ENCODE measurements at places on chromosomes 5 and 9.

GRCh38 chr5:65771266-65771665 is 49.3 kb downstream of the NLN start:
- DNase-seq, result no peak

- DNase-seq, result no peak
Observed at GRCh38 chr5:126878085-126878484, 101.1 kb downstream of the LMNB1 start.

DNA sequence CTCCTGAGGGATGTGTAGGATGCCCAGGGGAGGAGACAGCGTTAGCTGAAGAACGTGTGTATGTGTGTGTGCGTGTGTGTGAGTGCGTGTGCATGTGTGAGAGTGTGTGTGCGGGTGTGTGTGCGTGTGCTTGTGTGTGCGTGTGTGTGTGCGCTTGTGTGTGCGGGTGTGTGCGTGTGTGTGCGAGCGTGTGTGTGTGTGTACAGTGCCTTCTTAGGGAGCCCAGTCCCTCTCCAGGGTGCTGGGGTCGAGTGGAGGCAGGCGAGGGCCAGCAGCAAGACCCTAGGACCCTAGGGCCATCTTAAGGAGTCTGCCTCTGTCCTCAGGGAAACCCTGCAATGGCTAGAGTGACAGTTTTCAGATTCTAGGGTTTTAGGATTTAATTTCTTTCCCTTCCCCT is 26.0 kb upstream of the STXBP1 start:
- no peak for DNase-seq

GRCh38 chr9:38361473-38361850 is 31.0 kb upstream of the ALDH1B1 start:
- DNase-seq, result no peak

DNA sequence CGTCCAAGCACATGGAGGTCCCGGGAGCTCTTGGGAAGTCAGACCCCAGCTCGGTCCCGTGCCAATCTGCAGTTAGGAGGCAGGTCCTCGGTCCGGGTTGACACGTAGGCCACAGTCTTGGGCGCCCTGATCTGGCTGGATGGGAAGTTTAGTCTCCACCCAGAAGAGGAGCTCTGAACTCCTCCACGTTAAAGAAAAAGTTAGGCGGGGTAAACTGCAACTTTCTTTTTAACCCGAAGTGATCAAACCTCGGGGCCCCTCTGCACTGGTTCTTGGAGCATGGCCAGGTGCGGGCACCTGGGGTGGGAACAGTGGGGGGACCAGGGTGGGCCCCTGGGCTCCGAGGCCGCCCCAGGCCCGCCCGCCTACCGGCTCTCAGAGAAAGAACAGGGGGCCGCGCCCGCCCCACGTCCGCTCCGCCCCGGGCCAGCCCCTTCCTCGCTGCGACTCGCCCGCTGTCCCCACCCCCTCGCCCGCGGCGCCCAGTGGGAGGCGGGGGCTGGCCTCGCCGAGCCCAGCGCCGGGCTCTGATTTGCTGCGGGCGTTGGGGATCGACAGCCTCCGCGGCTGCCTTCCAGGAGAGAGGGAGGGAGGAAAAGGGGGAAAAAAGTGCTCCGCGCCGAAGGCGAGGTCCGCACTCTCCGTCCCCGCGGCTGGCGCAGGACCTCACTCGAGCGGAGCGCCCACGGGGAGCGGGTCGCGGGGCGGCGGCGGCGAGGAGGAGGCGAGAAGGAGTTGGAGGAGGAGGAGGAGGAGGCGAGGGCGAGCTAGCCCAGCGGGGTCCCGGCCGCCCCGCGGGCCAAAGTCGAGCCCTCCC is at the start of gene COL5A1:
COL5A1 (plus strand) TSS at position 631 of the 817 bp plus-strand sequence. CDS start 385 bp downstream, outside the sequence.
- DNase-seq, result peak; percentile 45

DNA sequence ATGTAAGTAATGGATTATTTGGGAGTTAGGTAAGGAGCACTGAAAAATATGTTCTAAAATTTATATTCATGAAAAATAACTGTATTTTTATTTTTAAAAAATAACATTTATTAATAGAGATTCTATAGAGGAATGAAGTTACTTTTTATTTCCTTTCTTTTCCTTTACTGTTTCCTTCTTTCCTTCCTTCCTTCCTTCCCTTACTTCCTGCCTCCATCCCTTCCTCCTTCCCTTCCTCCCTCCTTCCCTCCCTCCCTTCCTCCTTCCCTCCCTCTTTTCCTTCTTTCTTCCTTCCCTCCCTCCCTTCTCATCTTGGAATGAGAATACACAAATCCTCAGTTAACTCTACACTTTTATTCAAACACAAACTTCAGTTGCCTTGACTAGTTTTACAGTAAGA is 560.1 kb downstream of the RAB3C start:
- DNase-seq, result no peak

- DNase-seq, result no peak
Observed at GRCh38 chr9:111992523-111992922, 95.9 kb downstream of the UGCG start.

- DNase-seq, result no peak
Observed at GRCh38 chr5:59036274-59036961, 453.5 kb downstream of the RAB3C start.

- DNase-seq, result no peak
Observed at GRCh38 chr5:80284720-80285119, 28.9 kb upstream of the SERINC5 start.

- no peak for DNase-seq
Observed at GRCh38 chr5:66932457-66932856, 264.1 kb downstream of the CD180 start.

GRCh38 chr5:57749396-57749795 is 266.8 kb upstream of the ACTBL2 start:
- no peak for DNase-seq

DNA sequence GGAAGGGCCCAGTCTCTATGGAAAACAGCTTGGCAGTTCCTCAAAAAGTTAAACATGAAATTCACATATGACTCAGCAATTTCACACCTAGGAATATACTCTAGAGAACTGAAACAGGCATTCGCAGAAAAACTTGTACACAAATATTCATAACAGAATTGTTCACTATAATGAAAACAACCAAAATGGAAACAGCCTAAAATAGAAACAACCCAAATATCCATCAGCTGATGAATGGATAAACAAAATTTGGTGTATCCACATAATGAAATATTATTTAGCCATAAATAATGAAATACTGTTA is 4.8 kb upstream of the GPR150 start:
- DNase-seq, result no peak

- DNase-seq, result no peak
Observed at GRCh38 chr5:154813736-154814135, 36.7 kb downstream of the FAXDC2 start.

GRCh38 chr5:87674235-87674634 is 261.5 kb upstream of the CCNH start:
- peak; percentile 28 for DNase-seq

GRCh38 chr9:28317745-28318144 is 744.5 kb upstream of the C9orf72 start:
- no peak for DNase-seq

GRCh38 chr5:33688066-33688465 is 203.7 kb downstream of the ADAMTS12 start:
- no peak for DNase-seq

GRCh38 chr9:36872641-36873040 is 161.4 kb downstream of the PAX5 start:
- DNase-seq, result no peak

DNA sequence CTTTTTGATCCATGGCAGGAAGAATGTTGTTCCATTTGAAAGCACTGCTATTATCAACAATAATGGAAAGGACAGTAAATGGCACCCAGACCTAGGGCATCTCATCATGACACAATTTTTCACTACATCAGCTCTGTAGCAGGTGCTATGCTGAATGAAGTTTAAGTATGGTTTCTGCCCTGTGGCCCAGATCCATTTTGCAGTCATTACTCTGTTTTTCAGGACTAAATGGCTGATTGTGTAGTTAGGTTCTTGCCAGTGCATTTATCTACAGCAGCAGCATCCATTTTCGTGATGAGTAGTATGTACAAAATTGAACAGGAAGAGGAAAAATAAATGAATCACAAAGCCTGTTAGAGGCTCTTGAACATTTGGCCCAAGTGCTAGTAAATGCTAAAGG is 270.5 kb upstream of the CD180 start:
- no peak for DNase-seq

DNA sequence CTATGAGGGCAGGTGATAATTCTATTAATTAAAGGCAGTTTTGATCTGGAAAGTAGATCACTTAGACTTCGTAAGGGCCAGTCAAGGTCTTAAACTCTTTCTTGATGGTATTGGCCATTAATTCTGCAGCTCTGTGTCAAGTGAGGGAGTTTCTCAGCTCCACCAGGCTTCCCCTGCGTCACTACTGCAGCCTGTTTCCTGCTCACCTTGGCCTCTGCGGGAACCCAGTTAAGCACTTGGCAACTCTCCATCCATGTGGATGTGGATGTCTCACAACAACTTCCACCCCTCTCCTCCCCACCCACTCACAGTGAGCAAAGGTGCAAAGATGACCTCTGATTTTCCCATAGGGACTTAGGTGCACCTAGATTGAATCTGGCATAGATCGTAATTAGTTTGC is 191.6 kb downstream of the PLK2 start:
- no peak for DNase-seq

DNA sequence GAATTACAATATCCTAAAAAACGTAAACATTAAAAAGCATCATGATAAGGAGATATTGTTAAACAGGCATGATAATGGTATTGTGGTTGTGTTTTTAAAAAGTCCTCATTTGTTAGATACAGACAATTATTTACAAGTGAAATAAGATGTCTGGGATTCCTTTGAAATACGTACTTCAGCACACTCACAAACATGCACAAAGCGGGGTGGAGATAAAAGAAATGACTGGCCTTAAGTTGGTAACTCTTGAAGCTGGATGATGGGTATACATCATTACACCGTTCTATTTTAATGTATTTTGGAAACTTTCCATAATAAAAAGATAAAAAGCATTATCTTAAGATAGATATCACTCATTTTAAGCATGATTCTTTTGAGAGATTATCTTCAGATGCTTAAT is 1.0 kb downstream of the FAM200C start:
- DNase-seq, result peak; percentile 7

DNA sequence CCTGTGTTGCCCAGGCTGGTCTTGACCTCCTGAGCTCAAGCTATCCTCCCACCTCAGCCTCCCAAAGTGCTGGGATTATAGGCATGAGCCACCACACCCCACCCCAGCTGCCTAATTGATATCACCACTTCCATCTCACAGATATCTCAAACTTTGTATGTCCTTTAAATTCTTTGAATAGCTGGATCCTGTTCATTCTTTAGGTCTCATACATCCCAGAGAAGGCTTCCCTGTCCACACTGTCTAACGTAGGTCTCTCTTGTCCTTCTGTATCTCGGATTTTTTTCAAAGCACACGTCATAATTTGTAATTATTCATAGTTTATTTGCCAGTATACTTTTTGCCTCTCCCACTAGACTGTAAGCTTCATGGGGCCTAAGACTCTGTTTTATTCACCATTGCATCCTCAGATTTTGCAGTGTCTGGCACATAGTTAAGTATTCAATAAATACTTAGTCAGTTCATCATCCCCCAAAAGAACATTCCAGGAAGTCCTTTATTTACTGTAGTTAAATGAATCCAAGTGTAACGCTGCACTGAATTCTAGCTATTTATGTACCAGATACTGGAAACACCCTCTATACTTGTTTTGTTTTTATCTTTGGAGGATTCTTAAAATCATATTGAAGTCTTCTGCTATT is 10.5 kb downstream of the ARSK start:
- no peak for DNase-seq

GRCh38 chr5:68270399-68270975 is 54.9 kb downstream of the PIK3R1 start:
- no peak for DNase-seq

- no peak for DNase-seq
Observed at GRCh38 chr9:112551641-112552040, 65.0 kb downstream of the KIAA1958 start.

GRCh38 chr9:86578722-86579121 is 224.5 kb upstream of the TUT7 start:
- no peak for DNase-seq

- DNase-seq, result no peak
Observed at GRCh38 chr9:84111726-84112125, 131.1 kb downstream of the RMI1 start.

- DNase-seq, result no peak
Observed at GRCh38 chr5:39108987-39109386, 34.8 kb upstream of the RICTOR start.

DNA sequence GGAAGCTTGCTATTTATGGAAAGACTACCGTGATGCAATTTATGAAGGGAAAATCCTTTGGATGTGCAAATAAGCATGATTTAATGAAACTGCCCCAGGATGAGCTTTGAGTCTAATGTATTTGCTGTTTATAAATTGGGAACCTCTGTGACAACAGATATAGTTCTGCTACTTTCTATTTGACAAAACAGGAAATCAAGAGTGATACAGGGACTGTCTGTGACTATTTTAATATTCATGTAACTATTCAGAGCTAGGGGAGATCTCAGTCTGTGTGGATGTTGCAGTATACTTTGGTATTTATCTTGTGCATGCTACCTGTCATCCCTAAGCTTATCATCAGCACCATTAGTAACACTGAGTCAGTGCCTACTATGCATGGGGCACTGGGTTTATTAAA is 132.1 kb downstream of the PDZD2 start:
- DNase-seq, result no peak

- no peak for DNase-seq
Observed at GRCh38 chr5:156399323-156399722, 72.4 kb downstream of the SGCD start.

DNA sequence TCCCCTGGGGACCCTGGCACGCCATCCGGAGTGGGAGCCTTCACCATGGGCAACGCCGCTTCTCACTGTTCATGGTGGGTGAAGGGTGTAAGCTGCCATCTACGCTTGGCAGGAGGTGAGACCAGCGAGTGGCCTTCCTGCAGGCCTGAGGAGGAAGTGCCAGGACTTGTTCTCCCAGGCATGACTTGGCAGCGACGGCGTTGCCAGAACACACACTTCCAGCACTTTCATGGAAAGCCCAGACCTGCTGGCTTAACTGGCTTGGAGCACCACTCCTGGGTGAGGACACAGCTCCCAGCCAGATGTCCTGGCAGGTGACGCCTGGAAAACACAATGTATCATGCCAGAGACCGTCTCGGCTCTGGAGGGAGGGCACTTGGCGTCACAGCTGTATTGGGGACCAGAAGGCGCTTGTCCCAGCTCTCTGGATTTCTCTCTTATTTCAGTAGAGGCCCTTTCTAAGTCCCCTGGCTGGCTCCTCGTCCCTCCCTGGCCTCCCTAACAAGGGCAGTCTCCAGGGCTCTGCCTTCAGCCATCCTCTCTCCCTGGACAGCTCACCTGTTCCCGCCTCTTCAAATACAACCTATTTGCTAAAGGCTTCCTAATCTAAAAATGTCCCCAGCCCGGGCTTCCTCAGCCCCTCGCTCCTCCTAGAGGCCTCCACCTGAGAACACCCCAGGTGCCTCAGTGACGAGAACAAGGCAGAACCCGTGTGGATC is 188.3 kb downstream of the OLFM1 start:
- no peak for DNase-seq

GRCh38 chr5:59789197-59789596 is 104.3 kb downstream of the PDE4D start:
- DNase-seq, result no peak

- no peak for DNase-seq
Observed at GRCh38 chr9:36486329-36486932, 86.3 kb upstream of the MELK start.

- no peak for DNase-seq
Observed at GRCh38 chr9:13047827-13048587, 231.5 kb downstream of the MPDZ start.

GRCh38 chr5:65846101-65846500 is 80.3 kb upstream of the ERBIN start:
- DNase-seq, result no peak

GRCh38 chr5:1417586-1418225 is 27.5 kb downstream of the SLC6A3 start:
- DNase-seq, result no peak
